ENCODE measurements at places on chromosomes 11 and 22.

- DNase-seq, result no peak
Measured at GRCh38 chr11:123799438-123799837, 6.7 kb downstream of the OR6M1 start.

DNA sequence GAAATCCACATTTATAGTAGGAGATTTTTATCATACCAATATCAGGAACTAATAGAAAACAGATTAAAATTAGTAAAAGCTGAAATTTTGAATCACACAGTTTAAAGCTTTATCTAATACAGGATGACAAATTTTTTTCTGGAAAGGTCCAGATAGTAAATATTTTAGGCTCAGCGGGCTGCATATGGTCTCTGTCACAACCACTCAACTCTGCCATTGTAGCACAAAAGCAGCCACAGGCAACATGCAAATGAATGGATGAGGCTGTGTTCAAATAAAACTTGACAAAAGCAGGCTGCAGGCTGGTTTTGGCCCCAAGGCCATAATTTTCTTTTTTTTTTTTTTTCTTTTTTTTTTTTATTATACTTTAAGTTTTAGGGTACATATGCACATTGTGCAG is 108.2 kb upstream of the CCDC90B start:
- DNase-seq, result no peak

GRCh38 chr11:130603335-130603906 is 155.0 kb downstream of the ADAMTS15 start:
- DNase-seq, result no peak

DNA sequence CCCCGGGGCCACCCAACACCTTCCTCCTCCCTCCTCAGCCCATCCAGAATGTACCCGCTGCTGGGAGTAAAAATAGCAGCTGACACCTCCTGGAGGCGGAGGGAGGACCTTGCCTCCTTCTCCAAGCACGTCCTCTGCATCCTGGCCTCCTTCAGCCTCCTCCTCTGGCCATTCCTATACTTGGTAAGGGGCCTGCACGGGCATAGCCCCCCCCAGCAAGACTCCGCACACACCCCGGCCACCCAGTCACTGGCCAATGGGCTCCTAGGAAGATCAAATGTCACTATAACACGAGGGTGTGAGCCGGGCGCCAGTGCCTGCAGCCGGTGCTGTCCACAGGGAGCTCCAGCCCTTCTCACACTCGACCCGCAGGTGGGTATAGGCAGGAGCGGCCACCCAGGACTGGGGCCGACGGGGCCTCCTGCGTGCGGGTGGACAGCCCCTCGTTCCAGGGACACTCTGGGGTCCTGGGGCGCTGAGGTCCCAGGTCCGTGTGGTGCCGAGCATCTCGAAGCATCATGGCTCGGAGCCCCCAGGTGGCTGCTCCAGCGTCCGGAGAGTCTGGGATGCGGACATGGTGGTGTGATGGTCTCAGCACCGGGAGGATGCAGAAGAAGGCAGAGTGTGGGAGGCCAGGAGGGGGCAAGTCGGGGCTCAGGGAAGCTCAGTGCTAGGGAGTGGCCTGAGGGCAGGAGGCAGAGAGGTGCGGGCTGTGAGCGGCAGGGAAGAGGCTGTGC is at the start of gene TNNT3:
TSS of gene TNNT3 (plus strand) at position 313 of the 737 bp plus-strand sequence. CDS start 3,172 bp downstream, outside the sequence.
- DNase-seq, result peak; percentile 16

DNA sequence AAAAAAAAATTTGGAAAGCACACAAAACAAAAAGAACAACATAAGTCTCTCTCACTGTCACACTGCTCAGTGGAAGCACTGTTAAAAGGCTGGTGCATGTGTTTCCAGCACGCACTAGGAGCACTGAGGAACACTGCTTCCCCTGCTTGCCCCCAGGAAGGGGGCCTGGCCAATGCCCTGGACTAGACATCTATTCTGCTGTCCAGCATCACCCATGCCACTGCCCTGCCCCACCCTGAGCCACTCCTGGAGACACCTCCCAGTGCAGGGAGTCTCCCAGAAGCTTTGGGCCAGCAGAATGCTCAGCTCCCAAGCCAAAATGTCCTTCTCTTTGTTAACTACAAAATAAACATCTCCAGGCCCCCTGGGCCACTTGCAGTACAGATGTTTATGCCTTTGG is 49.7 kb upstream of the EMID1 start:
- no peak for DNase-seq

GRCh38 chr11:113991718-113992458 is 17.0 kb downstream of the HTR3A start:
- no peak for DNase-seq

DNA sequence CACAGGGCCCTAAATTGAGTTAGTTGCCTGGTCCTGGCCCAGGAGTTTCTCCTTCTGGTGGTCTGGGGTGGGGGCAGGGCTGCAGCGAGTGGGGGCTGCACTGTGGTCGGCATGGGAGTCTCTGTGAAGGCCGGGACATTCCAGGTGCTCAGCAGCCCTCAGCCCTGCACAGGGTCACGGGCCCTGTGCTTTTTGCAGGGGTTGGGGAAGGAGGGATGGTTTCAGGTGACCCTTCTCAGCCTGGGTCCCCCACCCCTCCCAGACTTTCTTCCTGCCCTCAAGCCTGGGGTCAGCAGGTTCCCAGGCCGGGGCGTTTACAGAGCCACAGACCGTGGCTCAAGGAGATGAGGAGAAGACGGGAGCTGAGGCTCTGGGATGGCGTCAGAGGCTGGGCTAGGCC is 7.8 kb downstream of the EMID1 start:
- no peak for DNase-seq

DNA sequence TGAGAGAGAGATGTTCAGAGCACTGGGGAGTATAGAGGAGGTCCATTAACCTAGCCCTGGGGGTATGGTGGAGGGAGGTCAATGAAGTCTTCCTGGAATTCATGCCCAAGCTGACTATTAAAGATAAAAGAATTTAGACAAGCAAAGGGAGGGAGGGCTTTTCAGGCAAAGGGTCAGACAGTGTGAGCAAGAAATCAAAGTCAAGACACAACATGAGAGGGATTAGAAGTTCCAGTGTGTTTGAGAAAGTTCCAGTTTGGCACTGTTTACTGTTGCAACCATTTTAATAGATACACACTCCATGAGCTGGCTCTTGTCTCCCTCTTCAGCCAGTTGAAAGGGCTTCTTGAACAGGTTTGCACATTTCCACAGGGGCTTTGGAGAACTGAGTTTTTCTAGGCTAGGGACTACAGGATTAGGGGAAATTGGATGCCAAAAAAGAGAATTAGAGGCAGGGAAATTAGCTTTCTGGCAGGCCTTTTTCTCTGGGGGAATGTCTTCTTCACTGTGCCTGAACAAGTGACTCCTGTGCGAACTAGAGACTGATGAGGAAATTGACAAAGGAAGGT is 14.7 kb upstream of the NNMT start:
- no peak for DNase-seq

DNA sequence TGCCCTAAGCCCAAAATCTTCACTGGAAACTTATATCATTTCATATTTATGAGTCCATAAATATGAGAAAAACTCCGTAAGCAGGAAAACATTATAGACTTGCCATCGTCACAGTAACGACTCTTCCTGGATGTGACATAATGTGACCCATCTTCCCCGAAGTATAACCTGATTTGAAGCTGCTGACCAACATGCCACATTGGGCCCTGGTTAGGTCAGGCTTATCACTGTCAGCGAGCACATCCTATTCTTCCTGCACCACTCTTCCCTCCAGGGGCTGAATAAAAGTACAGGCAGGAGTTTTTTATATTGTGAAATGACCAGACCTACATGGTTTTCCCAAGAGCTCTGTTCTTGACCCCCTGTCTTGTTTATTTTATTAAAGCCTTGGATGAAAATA is 12.1 kb upstream of the BLID start:
- DNase-seq, result no peak

GRCh38 chr11:133978794-133979193 is 22.0 kb upstream of the IGSF9B start:
- DNase-seq, result peak; percentile 62

DNA sequence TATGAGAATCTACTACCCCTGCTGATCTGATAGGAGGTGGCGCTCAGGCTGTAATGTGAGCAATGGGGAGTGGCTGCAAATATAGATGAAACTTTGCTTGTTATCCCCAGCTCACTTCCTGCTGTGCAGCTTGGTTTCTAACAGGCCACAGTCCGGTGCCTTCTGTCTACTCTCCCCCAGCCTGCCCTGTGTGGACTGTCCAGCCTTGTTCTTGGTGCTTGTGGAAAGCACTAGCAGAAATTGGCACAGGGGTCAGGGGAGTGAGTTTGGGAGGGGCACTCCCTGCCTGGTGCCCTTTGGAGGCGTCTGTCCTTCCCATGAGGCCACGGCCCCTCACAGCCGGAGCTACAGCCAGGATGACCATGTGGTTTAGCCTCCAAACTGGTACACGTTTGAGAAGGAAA is 14.3 kb downstream of the MOV10L1 start:
- no peak for DNase-seq

- DNase-seq, result no peak
Measured at GRCh38 chr11:3036419-3036818, 20.8 kb downstream of the CARS1 start.

- DNase-seq, result peak; percentile 71
Measured at GRCh38 chr11:77503006-77503405, 29.1 kb upstream of the PAK1 start.

DNA sequence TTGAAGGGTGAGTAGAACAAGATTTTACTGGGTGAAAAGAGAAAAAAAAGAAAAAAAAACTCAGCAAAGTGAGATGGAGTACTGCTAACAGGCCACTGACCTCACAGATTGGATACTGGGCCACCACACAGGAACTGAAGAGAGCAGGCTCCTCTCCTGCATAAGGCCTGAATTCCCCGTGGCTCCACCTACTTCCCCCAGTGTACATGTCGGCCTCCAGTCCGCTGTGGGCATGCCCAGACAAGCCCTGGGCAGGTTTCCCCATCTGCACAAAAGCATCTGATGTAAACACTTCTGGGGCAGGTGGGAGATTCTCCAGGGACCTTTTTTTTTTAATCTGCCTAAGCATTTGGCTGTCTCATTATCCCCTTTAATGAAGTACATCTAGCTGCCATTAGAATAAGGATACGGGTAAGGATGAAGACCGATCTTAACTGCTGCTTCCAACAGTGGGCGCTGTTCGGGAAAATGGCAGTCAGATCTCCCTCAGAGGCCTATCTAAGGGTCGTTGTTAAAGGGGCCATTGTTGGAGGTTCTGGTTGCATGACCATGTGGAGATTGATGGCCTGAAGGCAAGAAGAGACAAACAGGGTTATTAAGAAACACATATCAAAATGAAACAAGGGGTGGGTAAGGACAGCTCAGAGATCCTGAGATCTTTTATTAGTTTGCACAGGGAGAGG is 48.5 kb downstream of the MS4A13 start:
- no peak for DNase-seq

DNA sequence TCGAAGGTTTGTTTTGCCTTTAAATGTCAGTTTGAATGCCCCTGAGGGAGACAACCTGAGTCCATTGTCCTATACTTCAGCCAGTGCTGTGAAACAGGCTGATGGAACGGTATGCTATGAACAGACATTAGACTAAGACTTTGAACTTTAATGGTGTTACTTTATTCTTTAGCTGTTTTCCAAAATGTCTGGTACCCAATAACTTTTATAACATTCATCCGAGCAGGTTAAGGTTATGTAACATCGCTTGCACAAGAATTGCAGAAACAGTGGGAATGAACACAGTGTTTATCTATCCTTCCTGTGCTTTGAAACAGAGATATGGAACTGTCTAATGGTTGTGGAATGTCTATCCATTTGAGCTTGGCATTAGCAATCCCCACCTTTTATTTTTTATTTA is 12.5 kb upstream of the PTS start:
- no peak for DNase-seq

DNA sequence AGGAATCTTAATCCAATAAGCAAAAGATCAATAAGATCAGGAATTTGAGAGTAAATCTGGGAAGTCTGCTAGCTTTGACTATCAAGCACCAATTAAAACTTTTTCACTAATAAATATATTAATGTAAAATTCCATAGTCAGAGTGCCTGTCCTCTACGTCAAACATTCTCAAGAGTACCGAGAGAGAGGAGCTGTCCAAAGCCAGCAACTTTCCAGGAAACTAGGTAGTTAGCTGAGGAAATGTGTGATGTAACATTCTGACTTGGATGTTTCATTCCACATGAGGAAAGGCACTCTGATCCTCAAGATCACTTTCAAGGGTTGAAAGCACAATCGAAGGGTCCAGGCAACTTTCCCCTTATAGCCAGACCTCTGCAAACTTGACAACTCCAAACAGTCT is 113.2 kb downstream of the STK33 start:
- no peak for DNase-seq

- no peak for DNase-seq
Measured at GRCh38 chr22:29146091-29146560, 59.6 kb upstream of the EMID1 start.

GRCh38 chr11:32262367-32262766 is 171.5 kb downstream of the RCN1 start:
- no peak for DNase-seq

Measured in GM23248 (cell line).